ENCODE measurements at places on chromosomes 13 and 19.

DNA sequence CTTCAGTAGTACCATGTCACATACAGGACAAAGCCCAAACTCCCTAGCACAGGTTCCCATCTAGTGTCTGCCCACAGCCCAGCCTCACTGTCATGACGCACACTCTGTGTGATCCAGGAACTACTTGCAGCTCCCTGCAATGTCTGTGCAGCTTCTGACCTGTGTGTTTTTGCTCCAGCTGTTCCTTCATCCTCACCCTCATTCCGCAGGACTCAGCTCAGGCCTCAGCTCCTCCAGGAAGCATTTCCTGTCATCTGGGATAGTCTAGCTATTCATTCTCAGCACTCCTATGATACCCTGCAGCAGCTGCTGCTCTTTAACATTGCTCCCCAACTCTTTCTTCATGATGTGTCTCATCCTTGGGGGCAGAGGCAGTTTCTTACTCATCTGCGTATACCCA, 56.1 kb downstream of the ENOX1 start:
- no peak for DNase-seq

DNA sequence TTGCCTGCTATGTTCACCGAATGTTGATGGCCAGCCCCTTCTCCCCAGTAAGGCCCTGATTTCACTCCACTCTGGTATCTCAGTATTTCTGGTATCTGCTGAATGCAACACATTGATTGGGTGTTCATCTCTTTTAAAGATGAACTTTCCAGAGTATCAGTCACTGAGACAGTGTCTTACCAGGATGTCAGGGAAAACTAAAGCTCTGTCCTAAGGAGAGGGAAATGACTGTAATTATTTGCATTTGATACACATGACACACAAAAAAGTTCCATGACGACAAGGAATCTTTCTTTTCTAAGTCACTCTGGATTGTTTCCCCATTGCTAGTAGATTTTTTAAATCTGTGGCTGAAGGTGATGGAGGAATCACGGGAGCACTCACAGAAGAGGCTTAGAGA, 2.2 kb downstream of the GPC5 start:
- no peak for DNase-seq

DNA sequence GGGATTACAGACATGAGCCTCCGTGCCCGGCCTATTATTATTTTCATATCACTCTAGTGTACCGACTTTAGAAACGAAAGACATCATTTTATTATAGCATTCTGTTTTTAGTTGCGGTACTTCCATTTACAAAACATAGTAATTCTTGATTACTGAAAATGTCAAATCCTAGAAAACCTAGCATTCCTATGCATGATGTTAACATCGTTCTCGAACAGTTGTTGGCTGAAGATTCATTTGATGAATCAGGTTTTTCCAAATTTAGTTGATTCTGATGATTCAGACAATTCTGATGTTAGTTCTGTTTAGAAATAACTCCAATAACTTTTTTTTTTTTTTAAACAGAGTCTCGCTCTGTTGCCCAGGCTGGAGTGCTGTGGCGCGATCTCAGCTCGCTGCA, 11.5 kb upstream of the MTRF1 start:
- no peak for DNase-seq

- DNase-seq = no peak
These were observed 100.9 kb downstream of the NDFIP2 start for GRCh38 chr13:79581870-79582315.

GRCh38 chr13:48528720-48529119, 4.2 kb downstream of the RCBTB2 start:
- no peak for DNase-seq

DNA sequence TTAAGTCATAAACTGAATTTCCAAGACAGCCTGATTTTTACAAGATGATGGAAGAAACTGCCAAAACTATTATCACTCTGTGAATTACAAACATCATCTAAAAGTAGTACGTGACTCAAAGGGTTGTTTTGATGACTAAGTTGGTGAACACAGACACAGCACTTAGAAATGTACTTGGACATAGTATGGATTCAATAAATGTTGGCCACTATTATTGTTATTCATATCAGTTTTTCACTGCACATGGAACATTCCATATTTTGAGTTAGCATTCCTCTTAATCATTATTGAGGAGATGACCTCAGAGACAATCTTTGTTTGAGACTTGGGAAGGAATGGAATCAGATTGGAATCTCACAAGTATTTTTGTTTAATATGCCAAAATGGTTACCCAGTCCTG, 172.9 kb downstream of the OXGR1 start:
- DNase-seq = no peak

GRCh38 chr19:16077984-16078758, 1.9 kb downstream of the TPM4 start:
- no peak for DNase-seq

DNA sequence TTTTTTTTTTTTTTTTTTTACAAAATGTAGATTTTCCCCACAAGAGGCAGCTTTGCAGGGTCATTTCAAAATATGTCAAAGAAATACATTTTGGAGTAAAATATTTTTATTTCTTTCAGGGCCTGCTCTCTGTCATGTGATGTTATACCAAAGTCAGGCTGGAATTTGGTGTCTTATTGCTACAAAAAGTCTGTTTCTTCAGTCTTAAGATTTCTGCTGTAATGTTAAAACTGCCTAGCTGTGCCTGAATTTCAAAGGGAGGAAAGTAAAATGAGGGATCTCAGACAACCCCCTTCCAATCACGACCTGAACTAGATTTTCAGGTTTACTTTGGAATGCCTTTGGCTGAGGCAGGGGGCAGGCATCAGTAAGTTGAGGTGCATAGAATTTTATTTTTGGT, 12.8 kb upstream of the GTF2F2 start:
- no peak for DNase-seq

DNA sequence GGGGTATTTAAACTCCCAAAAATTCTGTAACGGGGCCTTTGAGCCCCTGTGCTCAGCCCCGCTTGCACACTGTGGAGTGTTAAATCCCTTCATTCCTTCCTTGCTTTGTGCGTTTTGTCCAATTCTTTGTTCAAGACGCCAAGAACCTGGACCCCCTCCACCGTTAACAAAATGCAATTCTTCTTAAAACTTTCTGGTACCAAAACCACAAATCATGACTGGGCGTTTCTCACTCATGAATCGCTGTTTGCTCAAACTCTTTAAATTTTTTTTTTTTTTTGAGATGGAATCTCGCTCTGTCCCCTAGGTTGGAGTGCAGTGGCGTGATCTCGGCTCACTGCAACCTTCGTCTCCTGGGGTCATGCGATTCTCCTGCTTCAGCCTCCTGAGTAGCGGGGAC, 881 bp downstream of the ZNF20 start:
- DNase-seq = no peak

GRCh38 chr13:80516818-80517348, 176.0 kb upstream of the SPRY2 start:
- DNase-seq = no peak

Data from activated T-cell treated with anti-CD3 and anti-CD28 coated beads for 24 hours (primary cell).